ENCODE measurements at places on chromosomes 3 and 15.

- no peak for DNase-seq
These were observed 403.2 kb downstream of the GRM7 start for GRCh38 chr3:7264196-7264526.

DNA sequence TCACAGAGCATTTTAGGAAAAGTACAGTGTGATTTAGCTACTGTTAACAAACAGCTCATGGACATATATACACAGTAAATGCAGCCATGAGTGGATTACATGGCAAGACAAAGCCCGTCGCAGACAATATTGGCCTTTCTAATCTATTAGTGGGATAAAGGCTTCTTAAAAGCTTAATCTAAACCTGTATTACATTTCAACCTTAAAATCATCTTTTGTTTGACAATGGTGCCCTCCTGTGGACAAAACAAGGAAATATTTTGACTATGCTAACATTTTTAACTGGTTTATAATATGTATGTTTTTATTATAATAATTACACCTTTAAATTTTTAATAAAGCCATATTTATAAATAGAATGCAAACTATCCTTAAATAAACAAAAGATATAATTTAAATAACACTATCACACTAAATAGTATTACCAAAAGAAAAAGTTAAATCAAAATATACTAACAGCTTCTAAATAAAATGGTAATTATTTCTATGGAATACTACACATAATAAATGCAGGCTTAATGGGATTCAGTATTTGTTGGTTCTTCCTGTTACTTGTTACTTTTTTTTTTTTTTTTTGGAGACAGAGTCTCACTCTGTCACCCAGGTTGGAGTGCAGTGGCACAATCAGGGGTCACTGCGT, 38.6 kb downstream of the TAFA4 start:
- peak; percentile 19 for DNase-seq

DNA sequence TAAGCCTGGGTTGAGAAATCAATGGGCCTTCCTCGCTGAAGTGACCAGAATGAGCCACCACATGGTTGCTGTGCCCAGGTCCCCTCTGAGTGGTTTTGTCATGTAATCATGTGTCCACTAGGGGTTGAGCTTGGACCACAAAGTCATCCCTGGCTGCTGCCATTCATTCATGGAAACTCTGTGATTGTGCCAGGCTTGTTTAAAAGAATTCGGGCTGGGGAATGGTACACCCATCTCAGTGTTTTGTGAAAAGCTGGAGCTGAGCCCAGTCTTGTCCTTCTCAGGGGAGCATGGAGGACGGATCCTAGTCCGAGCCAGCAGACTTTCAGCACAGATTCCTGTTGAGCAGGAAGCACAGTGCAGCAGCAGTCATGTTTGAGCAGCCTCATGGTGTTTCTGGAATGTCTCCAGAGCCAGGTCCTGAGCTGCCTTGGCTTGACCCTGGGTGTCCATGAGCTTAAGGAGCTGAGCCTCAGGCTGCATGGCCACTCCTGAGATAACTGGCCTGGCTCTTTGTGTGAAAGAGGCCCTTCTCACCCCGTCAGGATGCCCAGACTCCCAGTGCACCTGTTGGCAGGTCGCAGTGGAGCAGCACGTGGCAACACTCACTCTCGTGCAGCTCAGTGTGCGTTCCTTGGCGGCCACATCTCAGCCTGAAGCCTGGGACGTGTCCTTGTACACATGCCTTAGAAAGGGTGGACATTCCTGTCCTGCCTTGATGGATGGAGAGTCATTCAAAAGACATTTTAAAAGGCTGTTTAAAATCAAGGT, 260.3 kb upstream of the TPM1 start:
- DNase-seq, result peak; percentile 89

DNA sequence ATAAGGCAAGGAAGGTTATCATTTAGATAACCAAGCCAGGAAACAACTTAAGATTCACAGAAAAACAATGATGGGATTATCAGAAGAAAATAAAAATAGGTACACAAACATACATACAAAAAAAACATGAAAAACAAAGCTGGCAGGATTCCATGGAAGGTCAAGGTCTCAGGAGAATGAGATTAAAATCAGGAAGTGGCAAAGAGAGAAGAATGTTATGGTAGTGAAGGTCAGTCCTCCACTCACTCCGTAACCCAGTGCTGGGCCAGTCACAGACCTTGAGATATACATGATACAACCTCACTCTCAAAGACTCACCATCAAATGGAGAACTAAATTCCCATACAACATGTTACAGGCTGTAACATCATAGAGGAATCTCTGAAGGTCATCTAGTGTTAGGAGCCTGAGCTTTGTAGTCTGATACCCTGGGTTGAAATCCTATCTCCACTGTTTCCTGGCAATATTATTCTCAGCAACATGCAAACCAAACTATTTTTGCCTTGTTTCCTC, 93.9 kb downstream of the CTNNB1 start:
- DNase-seq, result no peak

DNA sequence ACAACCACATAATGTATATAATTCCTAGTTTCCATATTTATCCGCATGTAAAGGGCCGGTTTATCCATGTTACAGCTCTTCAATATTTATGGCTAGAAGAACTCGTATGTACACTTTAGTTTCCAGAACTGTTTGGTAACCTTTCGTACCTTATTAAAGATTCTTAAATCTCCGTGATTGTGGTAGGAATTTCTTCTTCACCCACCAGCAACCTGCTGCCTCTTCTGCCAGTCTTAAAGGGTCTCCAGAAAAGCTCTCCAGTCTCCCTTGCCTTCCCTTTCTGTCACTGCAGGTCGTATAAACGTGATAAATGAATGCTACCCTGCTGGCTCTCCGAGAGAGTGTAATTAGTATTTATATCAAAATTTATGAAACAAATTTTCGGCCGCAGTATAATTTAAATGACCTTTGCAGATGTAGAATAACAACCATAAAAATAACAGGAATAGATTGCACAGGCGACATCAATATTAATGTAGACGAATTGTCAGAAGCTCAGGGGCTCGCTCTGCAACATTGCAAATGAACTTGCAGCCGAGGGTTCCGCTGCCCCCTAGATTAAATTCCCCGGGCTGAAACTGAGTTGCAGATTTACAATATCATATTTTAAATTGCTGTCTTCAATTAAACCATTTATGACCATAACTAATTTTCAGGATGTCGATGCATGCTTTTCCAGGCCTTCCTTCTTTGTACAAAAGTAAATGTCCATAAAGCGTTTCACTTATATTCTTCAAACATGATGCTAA, 5.4 kb downstream of the ZIC1 start:
- DNase-seq, result no peak

- DNase-seq, result peak; percentile 55
These were observed 39.0 kb downstream of the IL12A start for GRCh38 chr3:160027541-160028195.

DNA sequence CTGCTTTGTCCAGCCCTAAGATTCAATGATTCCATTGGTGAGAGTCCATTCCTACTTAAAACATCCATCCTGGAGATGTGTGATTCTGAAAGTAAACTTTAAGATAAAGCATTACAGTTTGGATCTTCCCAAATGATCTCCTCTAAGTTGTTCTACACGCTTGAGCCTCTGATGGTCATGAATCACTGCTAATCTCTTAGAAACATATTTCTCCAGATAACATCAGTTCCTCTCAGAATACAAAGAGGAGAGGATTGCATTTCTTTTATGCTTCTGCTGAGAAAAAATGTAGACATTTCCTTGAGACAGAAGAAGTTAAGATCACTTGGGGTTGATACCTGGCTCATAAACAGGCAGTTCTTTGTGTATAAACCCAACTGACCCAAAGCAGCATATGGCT, 281.2 kb upstream of the DPH6 start:
- no peak for DNase-seq

DNA sequence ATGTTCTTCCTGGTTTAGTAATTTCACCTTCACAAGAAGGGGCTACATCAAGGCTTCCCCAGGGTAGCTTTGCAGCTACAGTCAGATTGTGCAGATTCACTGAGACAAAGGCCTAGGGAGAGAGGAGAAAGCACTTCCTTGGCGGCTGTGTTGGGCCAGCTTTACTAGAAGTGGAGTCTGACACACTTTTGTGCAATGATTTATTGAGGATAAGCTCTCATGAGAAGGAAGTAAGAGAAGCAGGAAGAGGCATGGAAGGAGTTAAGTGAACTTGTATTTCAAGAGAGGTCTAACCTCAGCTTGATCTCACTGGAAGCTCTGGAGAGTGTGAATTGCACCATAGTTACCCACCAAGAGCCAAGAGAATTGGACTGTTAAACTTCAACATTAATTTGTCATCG, 78.9 kb downstream of the TGFBR2 start:
- no peak for DNase-seq

GRCh38 chr3:105347625-105348302, 18.9 kb upstream of the ALCAM start:
- DNase-seq, result no peak

DNA sequence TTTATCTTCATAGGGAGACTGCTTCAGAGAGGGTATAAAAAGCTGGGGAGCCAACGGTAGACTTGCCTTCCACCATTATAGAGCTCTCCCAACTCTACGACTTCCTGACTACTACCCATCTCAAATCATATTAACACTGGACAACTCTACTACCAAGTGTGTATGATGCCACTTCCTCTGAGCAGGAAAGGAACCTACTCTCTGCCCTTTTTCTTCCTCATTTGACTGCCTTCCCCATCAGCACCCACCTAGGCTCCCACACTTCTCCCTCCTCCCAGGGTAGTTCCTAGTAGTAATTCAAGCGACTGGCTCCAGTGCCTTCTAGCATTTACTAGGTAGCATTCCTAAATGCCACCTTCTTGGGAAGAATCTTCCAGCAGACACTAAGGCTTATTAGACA, 24.5 kb upstream of the TBL1XR1 start:
- DNase-seq, result no peak

DNA sequence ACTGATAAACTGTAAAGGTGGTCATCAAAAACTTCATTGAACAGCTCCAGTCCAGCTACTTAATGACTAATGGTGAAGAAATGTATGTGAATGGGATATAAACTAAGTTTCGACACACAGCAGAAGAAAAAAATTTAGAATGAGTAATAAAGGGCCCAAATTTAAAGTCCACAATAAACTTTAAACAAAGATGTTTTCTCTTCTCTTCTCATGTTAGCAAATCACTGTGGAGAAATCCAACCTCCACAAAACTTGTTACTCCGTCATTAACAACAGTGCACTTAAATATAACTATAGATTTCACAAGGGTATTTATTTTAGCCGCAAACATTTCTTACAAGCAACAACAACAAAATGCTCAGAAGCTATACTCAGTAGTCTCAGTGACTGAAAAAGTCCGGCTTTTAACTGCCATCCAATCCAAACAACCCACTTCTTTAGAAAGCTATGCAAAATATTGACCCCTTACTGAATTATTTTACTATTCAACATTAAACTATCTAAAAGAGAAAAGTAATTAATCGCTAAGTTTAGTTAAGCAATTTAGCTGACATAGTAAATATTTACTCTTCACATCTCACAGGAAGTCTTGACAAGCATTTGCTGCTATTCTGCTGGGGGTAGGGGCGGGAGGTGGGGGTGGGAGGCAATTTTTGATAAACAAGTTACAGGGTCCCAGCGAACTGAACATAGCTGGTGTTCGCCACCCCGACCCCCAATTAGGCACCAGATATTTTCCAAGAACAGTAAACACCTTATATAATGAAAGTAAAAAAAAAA, 2.4 kb downstream of the IGF2BP2 start:
- DNase-seq, result no peak

DNA sequence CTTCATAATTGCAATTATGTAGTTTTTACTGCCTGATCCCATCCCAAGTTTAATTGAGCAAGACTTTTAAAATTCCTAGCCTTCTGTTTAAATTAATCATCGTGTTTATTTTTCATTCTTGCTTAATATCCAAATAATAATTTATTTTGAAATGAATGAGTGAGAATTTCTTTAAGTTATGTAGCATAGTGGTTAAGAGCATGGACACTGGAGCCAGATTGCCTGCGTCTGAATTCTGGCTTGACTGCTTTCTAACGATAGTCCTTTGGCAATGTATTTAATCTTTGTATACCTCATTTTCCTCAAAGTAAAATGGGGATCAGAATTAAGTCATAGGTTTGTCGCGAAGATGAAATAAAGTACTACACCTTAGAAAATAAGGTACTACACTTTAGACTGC, 71.4 kb downstream of the LRRC49 start:
- DNase-seq, result no peak

DNA sequence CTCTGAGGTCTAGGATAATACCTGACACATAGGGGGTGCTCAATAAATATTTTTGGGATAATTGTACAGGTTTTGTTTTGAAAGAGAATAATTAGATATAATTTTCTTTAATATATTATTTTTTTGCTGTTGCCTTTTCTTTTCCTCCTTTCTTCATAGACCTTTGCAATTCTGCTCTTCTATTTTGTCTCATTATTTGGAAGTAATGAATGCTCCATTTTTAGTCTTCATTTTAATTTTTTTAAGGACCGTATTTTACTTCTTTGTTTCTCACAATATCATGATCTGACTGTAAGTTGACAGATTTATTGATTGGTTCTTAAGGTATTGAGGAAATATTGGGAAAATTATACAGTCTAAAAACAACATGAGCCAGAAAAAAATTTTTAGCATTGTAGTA, 150.5 kb upstream of the TMC3 start:
- DNase-seq, result no peak

- no peak for DNase-seq
These were observed 241.2 kb downstream of the SOX2 start for GRCh38 chr3:181952929-181953328.

- DNase-seq, result no peak
These were observed 15.5 kb upstream of the SLITRK3 start for GRCh38 chr3:165211721-165212120.

- DNase-seq, result no peak
These were observed 269.1 kb downstream of the RAP2B start for GRCh38 chr3:153431076-153431475.

DNA sequence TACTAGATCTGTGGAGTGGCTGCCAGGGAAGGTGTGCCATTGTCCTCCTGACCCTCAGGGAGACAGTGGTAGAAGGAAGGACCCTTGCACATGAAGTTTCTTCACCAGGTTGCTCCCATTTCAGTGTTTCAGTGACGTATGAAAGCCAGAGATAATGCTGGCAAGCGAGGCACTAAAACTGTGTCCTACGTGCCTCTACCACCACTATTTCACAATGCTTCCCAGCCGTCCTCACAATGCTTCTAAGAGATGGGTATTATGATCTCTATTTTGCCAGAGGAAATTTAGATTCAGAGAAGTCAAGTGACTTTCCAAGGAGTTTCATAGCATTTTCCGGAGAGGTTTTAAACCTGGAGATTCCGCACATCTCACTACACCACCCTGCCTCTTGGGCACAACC, 28.0 kb upstream of the RNF7 start:
- no peak for DNase-seq

- no peak for DNase-seq
These were observed 95.2 kb downstream of the AQP9 start for GRCh38 chr15:58233341-58233740.

DNA sequence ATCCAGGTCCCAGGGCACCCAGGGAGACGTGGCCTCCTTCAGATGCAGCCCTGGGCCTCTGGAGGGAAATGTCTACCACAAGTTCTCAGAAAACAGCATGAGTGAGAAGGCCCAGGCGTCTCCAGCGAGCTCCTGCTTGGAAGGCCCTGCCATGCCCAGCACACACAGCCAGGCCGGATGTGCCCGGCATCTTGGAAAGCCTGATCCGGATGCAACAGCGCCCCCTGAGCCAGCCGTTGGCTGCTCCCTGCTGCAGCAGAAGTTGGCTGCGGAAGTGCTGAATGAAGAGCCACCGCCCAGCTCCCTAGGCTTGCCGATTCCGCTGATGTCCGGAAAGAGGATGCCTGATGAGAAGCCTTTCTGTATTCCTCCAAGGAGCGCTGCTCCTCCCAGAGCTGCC, 856 bp downstream of the NPAP1 start:
- no peak for DNase-seq

- DNase-seq, result no peak
These were observed 551.7 kb downstream of the NR2F2 start for GRCh38 chr15:96882121-96882772.

Data from stromal cell of bone marrow (primary cell).